ENCODE measurements at places on chromosomes 13 and 19.

- no peak for DNase-seq
These were observed 5.4 kb upstream of the PPP1R37 start for GRCh38 chr19:45087531-45087930.

DNA sequence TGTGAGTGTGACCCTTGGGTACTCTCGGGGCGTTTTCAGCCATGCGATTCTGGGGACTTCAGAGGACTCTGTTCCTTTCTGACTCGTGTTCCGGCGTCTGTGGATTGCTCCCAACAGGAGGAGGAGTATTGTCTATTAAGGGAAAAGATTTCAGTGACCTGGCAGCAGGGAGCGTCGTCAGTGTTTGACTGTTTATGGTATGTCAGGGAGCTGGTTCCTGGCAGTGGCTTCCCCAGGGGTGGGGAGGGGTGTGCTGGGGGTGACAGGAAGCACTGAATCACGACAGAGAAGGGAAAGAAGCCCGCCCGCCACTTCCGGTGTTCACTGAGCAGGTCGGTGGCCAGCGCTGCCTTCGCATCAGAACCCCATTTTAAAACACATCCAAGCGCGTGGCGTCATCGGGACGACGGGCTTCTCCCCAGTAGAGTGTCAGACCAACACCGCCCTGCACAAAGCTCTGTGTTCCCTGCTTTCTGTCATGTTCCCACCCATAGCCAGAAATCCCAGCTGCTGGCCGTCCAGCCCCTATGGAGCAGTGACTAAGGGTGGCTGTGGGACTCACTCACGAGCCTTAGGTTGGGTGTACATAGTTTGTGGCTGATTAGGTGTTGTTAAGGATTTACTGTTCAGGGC, 33.8 kb downstream of the COL4A2 start:
- DNase-seq, result no peak

DNA sequence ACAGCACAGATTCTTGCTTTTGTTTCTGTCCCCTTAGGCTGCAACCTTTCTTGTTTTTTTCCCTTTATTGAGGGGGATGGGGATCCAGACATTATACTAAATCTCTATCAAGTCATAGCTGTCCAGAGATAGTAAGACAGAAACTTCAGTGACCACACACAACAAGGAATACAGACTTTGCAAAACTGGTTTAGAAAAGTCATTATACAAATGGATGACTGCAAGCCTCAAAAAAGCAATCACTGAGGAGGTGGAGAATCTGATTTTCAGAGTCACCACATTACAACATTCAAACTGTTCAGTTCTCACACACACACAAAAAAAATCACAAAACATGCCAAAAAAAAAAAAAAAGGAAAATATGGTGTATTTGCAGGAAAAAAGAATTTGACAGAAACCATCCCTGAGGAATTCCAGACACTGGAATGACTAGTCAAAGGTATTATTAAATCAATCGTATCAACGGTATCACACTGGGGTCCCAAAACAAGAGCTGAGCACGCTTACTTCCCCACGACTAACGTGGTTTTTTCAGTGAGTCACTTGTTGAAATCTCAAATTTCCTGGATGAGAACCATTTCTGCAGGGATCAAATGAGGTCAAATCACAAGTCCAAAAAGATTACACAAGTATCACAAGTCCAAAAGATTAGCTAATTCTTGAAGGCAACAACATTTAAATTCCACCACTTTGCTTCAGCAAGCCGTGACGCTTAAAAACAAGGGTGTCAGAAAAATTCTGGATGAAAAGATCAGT, 41.2 kb downstream of the USP12 start:
- DNase-seq, result no peak

DNA sequence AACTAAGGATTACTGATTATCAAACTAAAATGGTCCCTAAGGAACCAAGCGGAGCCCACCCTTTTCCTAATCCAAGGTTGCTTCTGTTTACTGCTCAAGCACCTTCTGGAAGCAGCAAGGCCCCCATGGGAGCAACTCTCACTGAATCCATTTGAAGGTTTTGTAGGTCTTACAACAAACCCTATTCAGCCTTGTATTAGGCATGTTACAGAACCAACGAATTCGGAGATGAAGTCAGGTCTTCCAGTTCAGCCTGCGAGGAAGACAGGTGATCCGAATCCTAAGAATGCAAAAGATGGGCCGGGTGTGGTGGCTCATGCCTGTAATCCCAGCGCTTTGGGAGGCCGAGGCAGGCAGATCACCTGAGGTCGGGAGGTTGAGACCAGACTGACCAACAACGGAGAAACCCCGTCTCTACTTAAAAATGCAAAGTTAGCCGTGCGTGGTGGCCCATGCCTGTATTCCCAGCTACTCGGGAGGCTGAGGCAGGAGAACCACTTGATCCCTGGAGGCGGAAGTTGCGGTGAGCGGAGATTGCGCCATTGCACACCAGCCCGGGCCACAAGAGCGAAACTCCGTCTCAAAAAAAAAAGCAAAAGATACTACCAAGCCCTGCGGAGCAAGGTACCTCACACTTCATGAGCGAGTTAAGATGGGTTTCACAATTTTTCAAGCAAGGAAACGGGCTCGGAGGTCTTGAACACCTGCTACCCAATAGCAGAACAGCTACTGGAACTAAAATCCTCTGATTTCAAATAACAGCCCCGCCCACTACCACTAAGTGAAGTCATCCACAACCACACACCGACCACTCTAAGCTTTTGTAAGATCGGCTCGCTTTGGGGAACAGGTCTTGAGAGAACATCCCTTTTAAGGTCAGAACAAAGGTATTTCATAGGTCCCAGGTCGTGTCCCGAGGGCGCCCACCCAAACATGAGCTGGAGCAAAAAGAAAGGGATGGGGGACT, 609 bp downstream of the ZAR1L start:
- no peak for DNase-seq

GRCh38 chr13:37456506-37456905, 142.1 kb downstream of the POSTN start:
- no peak for DNase-seq

GRCh38 chr19:39237200-39238184, 7.3 kb downstream of the IFNL3 start:
- no peak for DNase-seq

GRCh38 chr13:106302011-106302410, 233.5 kb downstream of the EFNB2 start:
- DNase-seq, result no peak

GRCh38 chr19:38900743-38901190, 998 bp downstream of the NFKBIB start:
- DNase-seq, result no peak

DNA sequence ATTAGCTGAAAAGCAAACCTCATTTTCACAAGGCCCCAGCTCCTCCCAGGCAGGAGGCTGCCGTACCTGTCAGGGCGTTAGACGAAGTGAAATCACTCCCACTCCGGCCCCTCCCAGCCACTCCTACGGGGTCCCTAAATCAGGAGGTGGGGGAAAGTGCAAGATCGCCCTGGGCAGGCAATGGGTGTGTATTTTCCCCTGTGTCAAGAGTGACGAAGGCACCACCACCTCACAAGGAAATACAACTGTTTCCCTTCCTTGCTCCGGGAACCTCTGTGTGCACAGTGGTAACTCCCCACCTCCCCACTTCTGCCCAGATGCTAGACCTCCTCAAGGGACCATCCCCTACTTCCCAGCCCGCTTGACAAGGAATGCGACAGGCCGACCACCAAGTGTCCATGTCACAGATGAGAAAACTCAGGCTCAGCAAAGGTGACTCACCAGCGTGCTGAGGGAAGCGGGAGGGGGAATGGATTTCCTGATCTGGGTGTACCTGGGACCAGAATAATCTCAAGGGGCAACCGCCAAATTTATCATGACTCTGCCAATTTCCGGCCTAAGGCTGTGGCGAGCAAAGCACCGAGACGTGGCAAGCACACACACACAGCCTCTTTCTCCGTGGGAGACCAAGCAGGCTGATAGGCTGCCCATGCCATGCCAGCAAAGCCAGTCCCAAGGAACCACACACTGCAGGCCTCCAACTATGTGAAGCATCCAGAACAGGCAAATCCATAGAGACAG, 7.3 kb downstream of the PPP6R1 start:
- DNase-seq, result no peak

GRCh38 chr19:10430505-10431253, 10.3 kb downstream of the PDE4A start:
- DNase-seq, result no peak

DNA sequence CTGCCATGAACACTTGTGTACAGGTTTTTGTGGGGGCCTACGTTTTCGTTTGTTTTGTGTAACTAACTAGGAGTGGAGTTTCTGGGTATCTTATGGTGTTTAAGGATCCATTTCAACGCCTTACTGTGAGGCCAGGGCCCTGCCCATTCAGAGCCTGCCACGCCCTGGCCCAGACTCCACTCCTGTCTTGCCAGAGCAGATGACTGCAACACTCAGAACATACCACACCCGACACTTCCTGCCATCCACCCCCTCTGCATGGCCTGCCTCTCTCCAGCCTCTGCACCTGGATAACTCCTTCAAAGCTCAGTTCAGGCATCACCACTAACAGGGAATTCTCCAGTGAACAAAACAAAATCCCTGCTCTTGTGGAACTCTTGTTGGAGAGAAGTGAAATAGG, 43.2 kb downstream of the RGCC start:
- DNase-seq, result no peak

DNA sequence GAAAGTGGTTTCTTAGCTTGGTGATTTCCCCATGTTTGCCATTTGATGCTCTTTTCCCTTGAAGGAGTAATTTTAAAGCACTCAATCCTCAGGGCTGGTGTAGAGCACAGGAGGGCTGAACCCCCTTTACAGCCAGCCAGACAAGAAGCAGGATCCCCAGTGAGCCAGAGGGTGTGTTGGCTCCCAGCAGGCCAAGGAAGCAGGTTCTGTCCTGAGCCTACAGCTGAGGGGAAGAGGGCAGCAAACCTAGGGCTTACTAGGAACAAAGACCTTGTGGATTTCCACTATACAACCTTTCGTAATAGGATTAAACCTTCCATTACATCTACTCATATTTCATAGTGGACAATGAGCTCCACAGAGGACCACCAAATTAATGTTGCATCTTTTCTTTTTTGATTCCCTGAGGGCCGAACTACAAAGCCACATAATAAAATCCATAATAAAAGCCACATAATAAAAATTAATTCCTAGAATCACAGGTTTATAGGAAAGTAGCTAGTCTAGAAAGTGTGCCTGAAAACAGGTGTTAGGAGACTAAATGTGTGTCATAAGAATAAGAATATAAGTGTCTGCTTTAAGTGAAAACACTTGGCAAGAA, 300.2 kb downstream of the DCLK1 start:
- DNase-seq, result no peak

GRCh38 chr19:41546386-41546789, 29.6 kb upstream of the CEACAM21 start:
- DNase-seq, result no peak

- no peak for DNase-seq
These were observed 468.9 kb downstream of the KLF12 start for GRCh38 chr13:73665261-73665660.

DNA sequence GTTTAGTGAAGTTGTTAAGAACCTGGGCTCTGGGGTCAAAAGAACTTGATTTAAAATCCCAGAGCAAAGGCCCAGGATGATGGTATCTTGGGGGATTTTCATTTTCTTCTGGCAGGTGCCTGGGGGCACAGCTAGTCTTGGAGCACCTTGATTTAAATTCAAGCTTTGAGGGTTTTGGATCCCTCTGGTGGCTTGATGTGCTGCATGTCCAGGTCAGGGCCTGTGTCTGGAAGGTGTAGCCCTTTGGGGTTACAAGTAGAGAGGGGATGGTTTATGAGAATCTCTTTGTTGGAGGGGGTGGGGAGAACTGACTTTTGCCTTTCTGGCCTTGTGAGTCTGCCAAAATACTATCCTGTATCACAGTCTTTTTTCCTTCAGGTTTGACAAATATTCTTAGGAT, 55.8 kb downstream of the AKAP11 start:
- DNase-seq, result no peak

DNA sequence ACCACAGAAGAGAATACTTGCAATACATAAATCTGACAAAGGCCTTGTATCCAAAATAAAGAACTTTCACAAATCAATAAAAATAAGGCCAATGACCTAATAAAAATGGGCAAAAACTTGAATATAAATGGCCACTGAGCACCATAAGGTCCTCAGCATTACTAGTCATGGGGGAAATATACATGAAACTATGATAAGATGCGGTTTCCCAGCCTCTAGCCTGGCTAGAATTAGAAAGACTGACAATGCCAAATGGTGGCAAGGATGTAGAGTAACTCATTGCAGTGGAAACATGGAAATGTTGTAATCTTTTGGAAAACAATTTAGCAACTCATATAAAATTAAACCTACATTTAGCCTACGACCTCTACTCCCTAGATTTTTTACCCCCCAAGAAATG, 227.1 kb downstream of the GGACT start:
- no peak for DNase-seq

DNA sequence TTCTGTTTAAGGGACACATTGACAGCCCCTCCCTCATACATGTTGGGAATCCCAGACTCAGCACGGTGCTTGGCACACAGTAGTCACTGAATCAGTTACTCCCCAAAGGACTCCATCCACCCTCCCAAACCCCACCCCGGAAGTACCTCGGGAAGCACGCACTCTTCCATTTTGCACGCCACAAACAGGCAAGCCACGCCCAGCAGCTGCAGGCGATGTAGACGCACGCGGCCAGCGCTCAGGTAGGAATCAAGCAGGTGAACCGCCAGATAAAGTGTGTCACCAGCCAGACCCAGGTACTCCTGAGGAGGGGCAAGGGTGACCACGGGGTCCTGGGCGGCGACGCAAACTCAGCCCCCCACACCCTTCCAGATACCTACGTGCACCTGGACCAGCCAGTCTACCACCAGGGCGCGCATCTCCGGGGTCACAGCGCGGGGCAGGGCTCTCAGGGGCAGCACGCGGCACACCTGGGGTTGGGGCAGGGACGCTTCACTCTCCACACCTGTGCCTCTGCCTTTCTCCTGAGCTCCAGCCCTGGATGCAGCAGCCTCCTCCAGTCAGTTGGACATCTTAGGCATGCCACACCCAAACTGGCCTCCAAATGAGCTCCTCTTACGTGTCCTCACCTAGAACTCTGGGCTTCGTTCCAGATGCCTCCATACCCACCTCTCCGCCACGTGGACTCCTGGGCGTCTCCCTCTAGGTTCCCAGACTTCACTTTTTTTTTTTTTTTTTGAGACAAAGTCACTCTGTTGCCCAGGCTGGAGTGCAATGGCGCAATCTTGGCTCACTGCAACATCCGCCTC, 1.9 kb downstream of the CCNP start:
- no peak for DNase-seq

- DNase-seq, result no peak
These were observed 156.4 kb upstream of the RNF113B start for GRCh38 chr13:98333486-98333885.

DNA sequence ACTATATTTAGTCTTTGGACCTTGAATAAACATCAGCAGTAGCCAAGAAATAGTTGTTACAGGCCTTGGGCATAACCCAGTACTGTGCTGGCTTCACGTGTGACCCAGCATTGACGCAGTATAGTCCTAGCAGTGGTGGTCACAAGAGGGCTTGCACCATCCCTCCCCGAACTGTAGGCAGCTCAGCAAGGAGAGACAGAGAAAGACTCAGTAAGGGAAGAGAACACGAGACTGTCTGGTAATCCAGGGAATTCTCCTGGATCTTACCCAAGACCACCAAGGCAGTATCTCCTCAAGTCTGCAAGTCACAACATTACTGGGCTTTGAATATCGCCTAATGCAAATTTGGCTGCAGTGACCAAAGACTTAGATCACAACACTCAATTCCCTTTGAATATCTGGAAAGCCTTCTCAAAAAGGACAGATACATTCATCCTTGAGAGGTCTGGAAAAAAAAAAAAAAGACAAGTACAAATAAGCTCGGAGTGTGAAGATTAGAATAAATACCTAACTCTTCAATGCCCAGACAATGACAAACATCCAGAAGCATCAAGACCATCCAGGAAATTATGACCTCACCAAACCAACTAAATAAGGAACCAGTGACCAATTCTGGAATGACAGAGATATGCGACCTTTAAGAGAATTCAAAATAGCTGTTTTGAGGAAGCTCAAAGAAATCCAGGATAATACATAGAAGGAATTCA, 39.7 kb downstream of the CAB39L start:
- DNase-seq, result no peak
